Osteocyte (in vitro differentiated cells): ENCODE measurements at places on chromosomes 16 and 17. TPM values are rescaled to one million over a fixed set of nuclear protein-coding genes. Genes with fewer than 3 reads are reported as not detected.

The RNF112 gene
- 0.39 and 0.89 TPM in 2 replicates for total RNA-seq

The CD300H gene
- total RNA-seq = not detected in 2 replicates

The CAPNS2 gene
- total RNA-seq = 0.35 and 0.37 TPM in 2 replicates

The CHST5 gene
- 0.27 TPM in 1 of 2 replicates, not detected in the other for total RNA-seq

The CCL1 gene
- total RNA-seq = not detected in 2 replicates

The GPR139 gene
- not detected in 2 replicates for total RNA-seq

The KRT25 gene
- total RNA-seq = not detected in 2 replicates

The DNAI2 gene
- not detected in 2 replicates for total RNA-seq

The GPR142 gene
- not detected in 2 replicates for total RNA-seq

The PDILT gene
- not detected in 2 replicates for total RNA-seq

The RAPGEFL1 gene
- total RNA-seq = 5.7 and 6.8 TPM in 2 replicates

The BCAR1 gene
- total RNA-seq = 126 and 138 TPM in 2 replicates

The TNFRSF13B gene
- not detected in 2 replicates for total RNA-seq

The SOST gene
- not detected in 2 replicates for total RNA-seq

The ABCC12 gene
- total RNA-seq = not detected in 2 replicates

The C1QTNF1 gene
- total RNA-seq = 196 and 203 TPM in 2 replicates

The STAC2 gene
- 0.62 and 0.81 TPM in 2 replicates for total RNA-seq
